Effector memory CD8-positive, alpha-beta T cell (primary cell): ENCODE measurements at places on chromosomes 13 and 19.
A peak's percentile ranks its signal among the peaks of the same experiment; 100 is the strongest.

GRCh38 chr13:44191504-44192171 is 182.0 kb upstream of the SERP2 start:
- DNase-seq, result peak; percentile 23

DNA sequence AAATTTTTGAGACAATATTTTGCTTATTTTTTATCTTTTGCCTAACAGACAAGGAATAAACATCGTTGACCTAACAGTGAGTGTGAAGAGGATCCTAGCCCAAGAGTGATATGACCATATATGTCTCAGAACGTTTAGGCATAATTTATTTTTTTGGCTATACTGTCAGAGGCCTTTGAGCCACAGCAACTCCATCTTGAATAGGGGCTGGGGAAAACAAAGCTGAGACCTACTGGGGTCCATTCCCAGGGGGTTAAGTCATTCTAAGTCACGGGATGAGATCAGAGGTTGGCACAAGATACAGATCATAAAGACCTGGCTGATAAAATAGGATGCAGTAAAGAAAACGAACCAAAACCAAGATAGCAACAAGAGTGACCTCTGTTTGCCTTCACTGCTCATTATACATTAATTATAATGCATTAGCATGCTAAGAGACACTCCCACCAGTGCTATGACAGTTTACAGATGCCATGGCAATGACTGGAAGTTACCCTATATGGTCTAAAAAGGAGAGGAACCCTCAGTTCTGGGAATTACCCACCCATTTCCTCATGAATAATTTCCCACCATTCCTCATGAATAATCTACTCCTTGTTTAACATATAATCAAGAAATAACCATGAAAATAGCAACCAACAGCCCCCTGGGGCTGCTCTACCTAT is 510.9 kb upstream of the PCDH9 start:
- DNase-seq, result no peak

- peak; percentile 100 for DNase-seq
Observed at GRCh38 chr19:14006085-14006765, at the start of gene RFX1. Gene RFX1, minus strand, starts transcription at chr19:14006320. Its CDS starts 12,477 bp downstream, at chr19:13993843.

- no peak for DNase-seq
Observed at GRCh38 chr13:98488736-98489135, 88.2 kb downstream of the STK24 start.

- no peak for DNase-seq
Observed at GRCh38 chr19:39918183-39918651, 16.2 kb downstream of the FCGBP start.

DNA sequence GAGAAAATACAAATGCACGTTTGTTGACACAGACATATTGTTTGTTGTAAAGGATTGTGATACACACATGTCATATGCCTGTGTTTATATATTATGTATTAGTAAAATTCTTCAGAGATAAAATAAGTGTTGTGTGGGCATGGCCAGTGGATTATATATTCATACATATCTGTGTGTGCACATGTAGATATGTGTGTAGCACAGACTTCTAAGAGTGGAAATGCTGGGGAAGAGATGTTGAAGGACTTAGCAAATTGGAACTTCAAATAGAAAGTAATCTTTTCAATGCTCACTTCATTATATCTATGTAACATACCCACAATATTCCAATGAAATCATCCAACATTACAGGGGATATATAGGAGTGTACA is 413.2 kb downstream of the LMO7 start:
- no peak for DNase-seq
